ENCODE measurements at places on chromosomes 11 and 22.
A peak's percentile ranks its signal among the peaks of the same experiment; 100 is the strongest.

GRCh38 chr11:124717421-124717785 lies 22.3 kb upstream of the NRGN start:
- DNase-seq = no peak

DNA sequence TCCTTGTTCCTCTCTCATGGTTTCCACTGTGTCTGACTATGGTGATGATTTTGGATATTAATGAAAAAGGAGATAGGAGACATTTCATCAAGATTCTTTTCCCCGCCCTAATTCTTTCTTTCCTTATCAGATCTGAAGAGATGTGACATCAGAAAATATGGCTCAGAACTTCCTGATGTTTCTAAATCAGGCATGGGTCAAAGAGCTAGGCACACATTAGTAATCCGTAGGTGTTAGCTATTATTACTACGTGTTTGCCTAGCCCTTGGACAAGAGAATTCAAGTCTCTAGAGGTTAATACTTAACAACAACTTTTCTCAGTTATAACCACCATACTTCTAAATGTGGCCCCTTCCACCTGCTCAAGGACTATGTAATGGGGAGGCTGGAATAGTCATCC lies 5.8 kb downstream of the JOSD1 start:
- DNase-seq = no peak

DNA sequence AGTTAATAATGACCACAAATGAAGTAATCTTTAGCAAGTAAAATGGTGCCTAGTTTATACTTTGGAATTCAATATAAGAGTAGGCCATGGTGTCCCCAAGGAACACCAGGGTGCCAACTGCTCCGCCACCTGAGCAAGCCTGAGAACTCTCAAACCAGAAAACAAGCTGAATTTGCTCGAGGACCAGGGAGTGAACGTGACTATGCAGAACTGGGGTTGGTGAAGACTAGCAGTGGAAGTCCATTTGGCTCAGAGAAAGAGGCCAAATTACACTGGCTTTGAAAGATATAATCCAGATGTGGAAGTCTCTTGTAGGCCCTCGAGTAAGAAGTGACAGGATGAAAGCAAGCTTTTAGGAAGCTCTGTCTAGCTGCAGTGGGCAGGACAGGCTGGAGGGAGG lies 8.7 kb upstream of the SMIM35 start:
- no peak for DNase-seq

DNA sequence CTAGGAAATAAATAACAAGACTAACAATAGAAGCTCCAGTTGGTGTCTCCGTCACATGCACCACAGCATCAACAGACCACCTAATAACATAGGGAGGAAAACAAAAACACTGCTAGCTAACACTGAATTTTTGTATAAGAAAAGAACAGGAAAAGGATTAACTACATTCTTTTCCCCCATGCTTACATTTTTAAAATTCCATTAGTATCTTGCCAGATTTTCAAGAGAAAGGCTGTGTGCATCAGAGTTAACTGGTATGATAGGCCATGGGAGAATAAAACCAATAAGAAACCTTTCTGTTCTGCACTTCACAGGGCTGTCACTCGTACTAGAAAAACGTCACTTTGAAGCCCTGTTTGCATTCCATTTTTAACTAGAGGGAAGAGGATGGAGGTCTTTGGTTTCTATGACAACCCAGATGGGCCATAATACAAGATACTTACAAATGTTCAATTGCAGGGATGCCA lies 79.0 kb downstream of the LARGE2 start:
- DNase-seq = no peak

DNA sequence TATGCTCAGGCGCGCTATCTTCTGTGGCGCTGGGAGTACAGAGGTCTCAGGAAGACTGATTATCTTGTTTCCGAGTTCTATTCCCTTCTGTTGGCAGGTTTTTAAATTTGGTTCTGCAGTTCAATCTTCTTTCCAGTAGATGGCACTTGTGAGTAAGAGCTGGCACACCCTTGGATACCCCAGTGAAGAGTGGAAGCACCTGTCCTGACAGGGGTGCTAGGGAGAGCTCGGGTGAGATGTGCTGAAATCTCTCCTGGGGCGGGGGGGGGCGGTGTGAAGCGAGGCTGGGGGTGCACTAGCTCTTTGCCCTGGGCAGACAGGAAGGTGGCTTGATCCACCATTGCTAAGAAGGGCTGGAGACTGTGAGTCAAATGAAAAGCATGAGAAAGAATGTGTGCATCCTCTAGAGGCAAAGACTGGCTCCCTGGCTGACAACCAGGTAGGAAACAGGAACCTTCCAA lies 679.9 kb upstream of the CCDC179 start:
- DNase-seq = peak; percentile 17

GRCh38 chr11:109209572-109209971 lies 212.4 kb upstream of the C11orf87 start:
- DNase-seq = no peak

DNA sequence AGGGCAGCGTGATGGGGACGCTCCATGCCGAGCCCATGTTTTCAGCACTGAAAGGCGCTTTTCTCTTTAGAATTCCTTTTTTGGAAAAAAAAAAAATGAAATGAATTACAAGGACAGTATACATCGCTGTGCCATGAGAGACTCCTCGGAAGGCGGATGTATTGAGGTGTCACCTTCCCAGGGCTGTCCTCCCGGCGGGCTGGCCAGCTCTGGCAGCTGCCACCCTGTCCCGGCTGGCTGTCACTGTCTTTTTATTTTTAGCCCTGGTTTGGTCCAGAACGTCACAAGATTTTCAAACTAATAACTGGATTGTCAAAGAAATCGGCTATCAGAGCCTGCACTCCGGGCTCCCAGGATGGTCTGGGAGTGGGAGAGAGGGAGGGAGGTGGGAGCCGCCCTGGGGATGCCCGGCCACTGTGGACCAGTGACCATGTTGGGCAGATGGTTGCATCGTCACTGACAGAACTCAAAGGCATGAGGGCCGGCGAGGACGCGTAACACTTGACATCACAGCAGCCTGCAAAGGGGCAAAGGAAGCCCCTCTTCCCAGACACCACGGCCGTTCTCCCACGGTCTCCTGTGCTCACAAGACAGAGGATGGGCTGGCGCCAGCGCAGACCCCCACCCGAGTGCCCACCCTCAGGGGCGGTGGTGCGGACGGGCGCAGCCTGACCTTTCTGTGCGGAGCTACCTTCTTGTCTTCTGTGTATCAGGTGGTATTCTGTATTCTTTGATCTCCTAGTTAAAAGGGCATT lies 392.9 kb downstream of the TBC1D22A start:
- DNase-seq = no peak

DNA sequence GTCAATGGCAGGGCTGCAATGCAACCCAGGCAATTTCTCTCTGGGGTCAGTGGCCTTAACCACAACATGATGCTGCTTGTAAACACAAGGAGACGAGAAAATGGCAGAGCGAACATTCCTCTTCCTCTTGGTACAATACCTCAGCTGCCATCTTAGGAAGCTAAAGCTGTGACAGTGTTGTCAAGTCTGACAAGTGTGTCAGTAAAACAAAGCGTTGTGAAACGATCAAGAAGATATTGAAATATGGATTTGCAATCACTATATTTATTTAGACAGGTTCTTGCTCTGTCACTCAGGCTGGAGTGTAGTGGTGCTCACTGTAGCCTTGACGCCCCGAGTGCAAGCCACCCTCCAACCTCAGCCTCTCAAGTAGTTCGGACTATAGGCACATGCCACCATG lies 14.5 kb upstream of the USP47 start:
- DNase-seq = no peak

- DNase-seq = no peak
Measured at GRCh38 chr11:34063061-34063795, 11.7 kb downstream of the CAPRIN1 start.

DNA sequence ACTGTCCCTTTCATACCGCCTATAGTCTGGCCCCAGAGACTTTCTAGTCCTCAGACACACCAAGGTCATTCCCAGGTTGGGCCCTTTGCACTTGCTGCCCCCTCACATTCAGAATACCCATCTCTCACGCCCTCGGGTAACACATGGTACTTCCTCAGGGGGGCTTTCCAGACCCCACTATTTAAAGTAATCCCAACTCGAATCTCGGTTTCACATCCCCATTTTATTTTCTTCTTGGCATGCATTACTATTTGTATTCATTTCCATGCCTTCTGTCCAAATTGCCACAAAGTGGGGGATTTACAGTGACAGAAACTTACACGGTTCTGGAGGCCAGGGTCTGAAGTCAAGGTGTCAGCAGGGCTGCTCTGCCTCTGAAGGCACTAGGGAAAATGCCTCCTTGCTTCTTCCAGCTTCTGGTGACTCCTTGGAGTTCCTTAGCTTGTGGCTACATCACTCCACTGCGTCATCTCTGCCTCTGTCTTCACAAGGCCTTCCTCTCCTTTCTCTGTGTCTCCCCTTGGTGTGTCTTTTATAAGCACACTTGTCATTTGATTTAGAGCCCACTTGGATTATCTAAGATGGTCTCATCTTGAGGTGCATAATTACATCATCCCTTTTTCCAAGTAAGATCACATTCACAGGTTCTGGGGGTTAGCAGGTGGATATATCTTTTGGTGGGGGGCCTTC lies 15.1 kb downstream of the RCN1 start:
- no peak for DNase-seq

- DNase-seq = no peak
Measured at GRCh38 chr11:84558085-84558905, 1068.8 kb downstream of the DLG2 start.

GRCh38 chr11:133834682-133835592 lies 10.4 kb downstream of the SPATA19 start:
- peak; percentile 43 for DNase-seq

DNA sequence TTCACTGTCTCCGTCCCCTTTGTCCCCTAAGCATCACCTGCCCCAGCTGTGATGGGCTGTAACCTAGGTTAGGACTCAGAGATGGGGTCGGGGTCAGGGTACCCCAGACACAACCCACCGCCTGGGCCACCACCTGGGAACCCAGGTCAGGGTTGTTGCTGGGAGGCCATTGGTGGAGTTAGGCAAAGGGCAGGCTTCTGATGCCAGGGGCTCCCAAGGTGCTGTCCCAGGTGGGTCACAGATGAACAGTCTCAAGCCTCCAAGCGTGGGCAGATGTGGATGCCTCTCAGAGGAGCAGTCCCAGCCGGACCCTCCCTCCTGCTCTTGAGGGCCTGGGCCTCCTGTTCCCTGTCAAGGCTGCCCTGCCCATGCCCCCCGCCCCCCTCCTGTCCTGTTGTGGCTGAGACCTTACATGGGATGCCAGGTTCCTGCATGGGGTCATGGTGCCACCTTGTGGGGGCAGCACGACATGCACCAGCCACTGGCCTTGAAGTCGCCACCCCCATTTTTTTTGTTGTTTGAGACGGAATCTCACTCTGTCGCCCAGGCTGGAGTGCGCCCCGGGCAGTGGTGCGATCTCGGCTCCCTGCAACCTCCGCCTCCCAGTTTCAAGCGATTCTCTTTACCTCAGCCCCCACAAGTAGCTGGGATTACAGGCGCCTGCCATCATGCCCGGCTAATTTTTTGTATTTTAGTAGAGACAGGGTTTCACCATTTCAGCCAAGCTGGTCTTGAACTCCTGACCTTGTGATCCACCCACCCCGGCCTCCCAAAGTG lies 12.1 kb downstream of the GATD1 start:
- DNase-seq = no peak

DNA sequence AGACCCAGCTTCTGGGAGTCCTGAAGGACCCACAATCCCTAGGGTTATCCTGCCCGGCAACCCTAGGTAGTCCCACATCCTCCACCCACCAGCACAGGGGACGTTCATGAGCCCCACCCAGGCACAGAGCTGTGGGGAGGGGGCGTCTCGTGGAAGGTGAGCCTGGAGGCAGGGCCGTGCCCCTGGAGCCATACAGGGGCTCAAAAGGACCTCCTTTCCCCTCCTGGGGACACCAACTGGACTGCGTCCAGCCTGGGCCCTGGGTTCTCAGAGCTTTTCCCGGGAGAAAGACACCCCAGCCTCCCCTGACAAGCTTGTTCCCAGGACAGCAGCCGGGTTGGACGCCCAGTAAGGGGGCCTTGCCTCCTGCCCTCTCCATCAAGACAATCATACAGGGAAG lies 78.4 kb downstream of the BRD1 start:
- DNase-seq = no peak

- no peak for DNase-seq
Measured at GRCh38 chr11:35040221-35040942, 98.6 kb upstream of the CD44 start.

GRCh38 chr11:28038775-28039174 lies 69.2 kb downstream of the KIF18A start:
- no peak for DNase-seq

GRCh38 chr11:74474316-74474715 lies 7.0 kb upstream of the KCNE3 start:
- no peak for DNase-seq

DNA sequence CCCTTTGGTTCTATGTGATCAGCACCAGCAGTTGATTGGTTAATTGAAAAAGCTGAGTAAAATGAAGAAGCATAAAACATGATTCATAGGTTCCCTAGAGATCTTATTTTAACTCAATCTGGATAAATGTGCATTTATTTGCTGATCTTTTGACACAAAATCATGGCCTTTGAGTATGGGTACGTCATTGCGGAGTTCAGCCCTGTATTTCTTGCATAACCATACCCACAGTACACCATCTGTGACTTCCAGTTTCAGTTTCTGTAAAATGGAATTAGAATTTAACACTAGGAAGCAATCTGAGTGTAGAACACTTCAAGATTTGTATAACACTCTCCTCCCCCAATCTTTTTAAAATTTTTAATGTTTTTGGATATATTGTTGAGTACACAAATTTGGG lies 358.2 kb downstream of the DDX10 start:
- DNase-seq = no peak

- DNase-seq = no peak
Measured at GRCh38 chr22:41028841-41029240, 63.6 kb upstream of the EP300 start.

- DNase-seq = no peak
Measured at GRCh38 chr11:57604296-57605027, 7.0 kb downstream of the SERPING1 start.

- DNase-seq = no peak
Measured at GRCh38 chr22:21727159-21727558, 8.4 kb downstream of the YPEL1 start.

DNA sequence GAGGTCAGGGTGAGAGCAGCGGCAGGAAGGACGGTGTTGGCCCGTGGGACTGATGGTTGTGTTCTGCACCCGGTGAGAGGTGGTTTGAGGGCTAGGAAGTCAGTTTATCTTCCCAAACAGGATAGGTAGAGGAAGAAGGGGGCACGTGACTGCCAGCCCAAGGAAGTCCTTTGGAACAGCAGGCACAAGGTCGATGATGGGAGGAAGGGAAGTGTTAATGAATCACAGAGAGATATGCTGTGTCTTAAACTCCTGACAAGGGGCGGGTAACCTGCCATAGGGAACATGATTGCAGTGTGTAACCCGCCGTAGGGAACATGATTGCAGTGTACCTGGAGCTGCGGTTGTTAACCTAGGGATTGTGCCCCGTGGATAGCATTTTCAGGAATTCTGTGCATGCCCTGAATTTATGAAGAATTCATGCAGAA lies 49.0 kb downstream of the PRR5L start:
- DNase-seq = no peak

GRCh38 chr11:77968337-77968736 lies 26.1 kb downstream of the INTS4 start:
- no peak for DNase-seq

All from progenitor cell of endocrine pancreas (in vitro differentiated cells).